Naive thymus-derived CD4-positive, alpha-beta T cell (primary cell): ENCODE measurements at places on chromosomes 2 and 18. TPM values are rescaled to one million over a fixed set of nuclear protein-coding genes. Genes with fewer than 3 reads are reported as not detected.

Gene EMX1
- total RNA-seq, result not detected

GRCh38 chr2:181131584-181131983 lies 151.2 kb downstream of the UBE2E3 start:
- no peaks in the 10 kb centered on the region for H3K27me3 ChIP-seq
- H3K27ac ChIP-seq, result peak overlapping the region; percentile 68
- no peaks in the 10 kb centered on the region for H3K36me3 ChIP-seq
- H3K4me3 ChIP-seq, result peak overlapping the region; percentile 50

DNA sequence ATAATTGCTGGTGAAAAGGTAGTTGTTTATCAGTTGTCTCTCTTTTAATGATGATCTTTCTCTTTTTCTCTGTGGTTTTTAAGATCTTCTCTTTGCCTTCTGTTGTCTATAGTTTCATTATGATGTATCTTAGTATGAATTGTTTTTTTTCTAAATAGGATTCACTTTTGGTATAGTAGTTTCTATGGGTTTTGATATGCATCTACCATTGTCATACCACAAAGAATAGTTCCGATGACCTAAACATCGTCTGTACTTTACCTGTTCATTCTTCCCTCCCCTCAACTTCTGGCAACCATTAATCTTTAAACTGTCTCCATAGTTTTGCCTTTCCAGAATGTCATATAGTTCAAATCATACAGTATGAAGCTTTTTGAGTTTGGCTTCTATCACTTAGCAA lies 19.6 kb downstream of the RDH14 start:
- H3K36me3 ChIP-seq, result no peaks in the 10 kb centered on the region
- DNase-seq, result no peak
- no peak overlapping the region for H3K27ac ChIP-seq
- no peak overlapping the region for H3K4me3 ChIP-seq
- H3K27me3 ChIP-seq, result no peaks in the 10 kb centered on the region

DNA sequence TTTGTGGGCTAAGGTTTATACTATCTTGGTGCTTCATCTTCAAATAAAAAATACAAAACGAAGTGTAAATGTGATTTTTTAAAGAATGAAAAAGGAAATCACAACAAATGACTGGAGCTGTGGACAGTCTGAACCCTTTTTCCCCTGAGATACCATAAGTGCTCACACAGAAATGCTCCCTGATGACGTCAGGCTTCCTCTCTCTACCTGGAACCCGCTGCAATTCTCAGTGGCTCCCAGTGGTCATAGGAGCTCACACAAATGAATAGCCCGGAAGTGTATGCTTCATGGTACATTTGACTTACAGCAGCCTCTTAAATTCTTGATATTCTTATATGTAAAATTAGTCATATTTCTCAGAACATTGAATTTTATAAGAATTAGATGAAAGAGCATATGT lies 249.7 kb upstream of the GYPC start:
- no peak overlapping the region for H3K27ac ChIP-seq
- H3K4me1 ChIP-seq, result no peaks in the 10 kb centered on the region
- H3K36me3 ChIP-seq, result no peaks in the 10 kb centered on the region
